ENCODE measurements at places on chromosomes 7 and 10. TPM values are rescaled to one million over a fixed set of nuclear protein-coding genes. Genes with fewer than 3 reads are reported as not detected.

The SMKR1 gene
- not detected for total RNA-seq

The SLC18A2 gene
- total RNA-seq = 4.7 TPM

The TMEM236 gene
- 0.11 TPM for total RNA-seq

The KLLN gene
- 0.24 TPM for total RNA-seq

DNA sequence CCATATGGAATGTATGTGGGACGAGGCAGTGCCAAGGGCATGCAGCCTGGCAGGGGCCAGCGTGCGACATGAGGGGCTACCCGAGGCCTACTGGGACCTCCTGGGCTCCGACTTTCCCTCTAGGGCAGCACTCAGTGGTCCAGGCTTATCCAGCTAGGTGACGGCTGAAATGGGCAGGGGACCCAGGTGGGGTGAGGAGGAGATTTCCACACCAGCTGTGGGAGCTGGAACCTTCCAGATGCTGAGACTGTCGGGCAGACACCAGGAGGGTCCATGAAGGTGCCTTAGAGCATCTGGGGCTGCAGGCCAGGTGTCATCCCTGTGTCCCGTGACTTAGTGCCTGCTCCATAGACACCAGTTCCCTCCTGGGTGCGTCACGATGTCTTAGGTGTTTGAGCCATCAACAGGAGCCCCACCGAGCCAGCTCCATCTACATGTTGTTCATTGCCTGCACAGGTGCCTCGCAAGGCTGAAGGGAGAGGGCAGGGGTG lies 13.4 kb downstream of the ZNF316 start:
- DNase-seq = no peak

DNA sequence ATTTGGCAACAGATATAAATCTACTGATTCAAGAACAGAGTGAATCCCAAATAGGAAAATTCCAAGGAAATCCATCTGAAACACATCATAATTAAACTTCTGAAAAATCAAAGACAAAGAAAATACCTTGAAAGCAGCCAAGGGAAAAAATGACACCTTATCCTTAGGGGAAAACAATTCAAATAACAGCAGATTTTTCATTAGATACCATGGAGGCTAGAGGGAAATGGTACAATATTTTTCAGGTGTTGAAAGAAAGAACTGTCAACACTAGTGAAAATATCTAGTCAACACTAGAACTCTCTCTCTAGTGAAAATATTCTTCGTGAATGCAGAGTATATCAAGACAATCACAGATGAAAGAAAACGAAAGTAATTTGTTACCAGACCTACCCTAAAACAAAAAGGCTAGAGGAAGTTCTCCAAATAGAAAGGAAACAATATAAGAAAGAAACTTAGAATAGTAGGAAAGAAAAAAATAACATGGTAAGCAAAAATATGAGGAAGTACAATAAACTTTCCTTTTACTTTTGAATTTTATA lies 5.7 kb upstream of the FAM241B start:
- DNase-seq = no peak

GRCh38 chr10:5813091-5813340 lies 218 bp downstream of the GDI2 start:
- DNase-seq = no peak

GRCh38 chr7:96120445-96121225 lies 201.3 kb downstream of the SLC25A13 start:
- DNase-seq = no peak

DNA sequence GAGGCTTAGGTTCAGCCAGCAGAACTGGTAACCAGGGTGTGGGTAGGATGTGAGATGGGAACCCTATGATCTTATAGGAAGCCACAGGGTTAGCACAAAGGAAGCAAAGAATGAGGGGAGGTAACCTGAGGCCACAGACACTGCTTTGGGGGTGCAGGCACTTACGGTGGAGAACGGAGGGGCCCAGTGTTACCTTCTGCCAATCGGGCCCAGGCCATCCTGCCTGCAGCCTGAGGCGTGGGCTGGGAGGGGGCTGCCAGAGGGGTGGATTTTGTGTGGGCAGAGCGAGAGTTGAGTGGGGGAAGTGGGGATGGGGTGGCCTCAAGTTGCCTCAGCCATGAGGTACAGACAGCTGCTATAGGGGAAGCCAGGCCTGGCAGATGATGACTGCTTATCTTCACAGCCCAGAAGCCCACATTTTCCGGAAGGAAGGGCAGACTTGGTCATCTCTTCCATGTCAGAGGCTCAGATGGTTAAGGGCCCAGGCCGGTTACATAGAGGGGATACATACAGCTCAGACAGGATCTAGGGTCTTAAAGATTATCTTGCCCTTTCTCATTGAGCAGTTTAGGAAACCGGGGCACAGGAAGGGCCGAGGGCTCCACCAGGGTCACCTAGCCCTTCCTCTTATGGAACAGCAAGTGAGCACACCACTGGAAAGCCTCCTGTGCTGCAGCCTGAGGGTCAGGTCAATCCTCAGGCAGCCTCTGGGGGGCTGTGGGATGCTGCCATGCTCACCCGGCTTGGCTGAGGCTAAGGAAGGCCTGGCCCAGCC lies 24.4 kb upstream of the VSIR start:
- DNase-seq = no peak

DNA sequence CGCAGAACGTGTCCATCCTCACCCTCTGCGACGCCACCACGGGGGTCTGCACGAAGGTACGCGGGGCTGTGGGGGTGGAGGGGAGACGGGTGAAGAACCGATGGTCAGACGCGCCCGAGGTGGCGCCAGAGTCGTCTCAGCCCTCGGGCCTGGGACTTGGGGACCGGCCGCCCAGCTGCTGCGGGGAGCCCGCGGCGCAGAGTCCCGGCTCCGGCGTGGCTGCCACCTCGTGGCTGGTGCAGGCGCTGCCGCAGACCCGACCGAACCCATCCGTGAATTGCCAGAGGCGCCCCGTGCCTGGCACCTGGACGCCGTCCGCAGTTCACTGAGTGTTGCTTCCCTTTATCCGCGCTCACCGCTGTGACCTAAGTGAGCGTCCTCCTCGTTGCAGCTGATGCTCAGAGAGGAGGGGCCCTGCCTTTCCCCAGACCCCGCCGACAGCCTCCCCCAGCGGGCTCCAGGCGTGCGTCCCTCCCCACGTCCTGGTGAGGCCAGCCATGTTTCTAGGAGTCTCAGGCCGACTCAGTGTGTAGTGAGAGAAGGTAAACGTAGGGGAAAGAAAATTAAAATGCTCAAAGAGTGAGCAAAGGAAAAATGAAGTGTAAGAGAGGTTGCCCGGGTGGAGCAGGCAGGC lies 208.7 kb downstream of the PAXIP1 start:
- no peak for DNase-seq

- no peak for DNase-seq
Measured at GRCh38 chr7:15306296-15306695, 255.5 kb downstream of the AGMO start.

- no peak for DNase-seq
Measured at GRCh38 chr7:157297185-157297584, 39.6 kb upstream of the DNAJB6 start.

DNA sequence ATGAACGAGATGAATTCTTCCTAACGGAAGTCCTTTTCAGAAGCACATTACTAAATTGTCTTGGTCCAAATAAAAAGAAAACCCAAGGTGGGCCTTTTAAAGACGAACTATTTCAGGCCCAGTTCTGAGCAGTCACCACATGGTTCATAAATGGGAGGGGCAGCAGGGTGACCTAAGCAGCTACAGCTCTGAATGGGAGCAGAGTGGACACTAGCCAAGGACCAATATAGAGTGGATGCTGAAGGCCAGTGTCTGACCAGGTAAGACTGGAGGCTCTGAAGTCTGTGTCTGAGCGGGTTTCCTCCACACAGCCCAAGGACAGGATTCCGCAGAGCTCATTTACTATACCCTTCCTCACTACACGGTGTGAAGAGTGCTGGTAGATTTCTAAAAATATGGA lies 159.1 kb downstream of the TMEM26 start:
- DNase-seq = no peak

DNA sequence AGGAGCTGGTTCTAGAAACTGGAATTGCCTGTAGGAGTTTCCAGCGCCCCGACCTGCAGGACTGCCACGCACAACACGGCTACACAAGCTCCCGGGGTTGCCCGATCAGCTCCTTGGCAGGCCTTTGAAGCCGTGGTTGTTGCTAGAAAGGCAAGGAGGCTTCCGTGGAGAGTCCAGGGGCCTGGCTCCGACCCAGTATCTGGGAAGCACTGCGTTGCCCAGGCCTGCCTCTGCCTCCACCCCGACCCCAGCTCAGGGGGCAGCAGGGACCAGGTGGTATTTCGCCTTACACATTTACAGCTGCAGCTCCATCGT lies 54.4 kb downstream of the PROSER2 start:
- no peak for DNase-seq

GRCh38 chr7:37410305-37411229 lies 38.1 kb downstream of the ELMO1 start:
- no peak for DNase-seq

DNA sequence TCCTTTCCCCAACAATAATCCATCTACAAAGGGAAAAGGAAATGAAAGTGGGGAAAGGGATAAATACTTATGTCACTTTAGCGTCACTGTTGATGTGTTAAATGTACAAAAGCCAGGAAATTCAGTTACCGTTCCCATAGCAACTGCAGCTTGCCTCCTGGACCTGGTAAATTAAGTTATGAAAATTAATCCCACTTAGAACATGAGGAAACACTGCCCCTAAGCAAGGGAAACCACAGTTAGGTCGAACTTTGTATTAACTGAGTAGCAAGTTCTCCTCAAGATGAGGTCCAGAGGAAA lies 338.2 kb upstream of the AOAH start:
- DNase-seq = no peak

Data from suprapubic skin (tissue), 4 donors.